ENCODE measurements at places on chromosomes 3 and 15.

- DNase-seq: no peak
These were observed 72.6 kb upstream of the TNFSF10 start for GRCh38 chr3:172595664-172596393.

DNA sequence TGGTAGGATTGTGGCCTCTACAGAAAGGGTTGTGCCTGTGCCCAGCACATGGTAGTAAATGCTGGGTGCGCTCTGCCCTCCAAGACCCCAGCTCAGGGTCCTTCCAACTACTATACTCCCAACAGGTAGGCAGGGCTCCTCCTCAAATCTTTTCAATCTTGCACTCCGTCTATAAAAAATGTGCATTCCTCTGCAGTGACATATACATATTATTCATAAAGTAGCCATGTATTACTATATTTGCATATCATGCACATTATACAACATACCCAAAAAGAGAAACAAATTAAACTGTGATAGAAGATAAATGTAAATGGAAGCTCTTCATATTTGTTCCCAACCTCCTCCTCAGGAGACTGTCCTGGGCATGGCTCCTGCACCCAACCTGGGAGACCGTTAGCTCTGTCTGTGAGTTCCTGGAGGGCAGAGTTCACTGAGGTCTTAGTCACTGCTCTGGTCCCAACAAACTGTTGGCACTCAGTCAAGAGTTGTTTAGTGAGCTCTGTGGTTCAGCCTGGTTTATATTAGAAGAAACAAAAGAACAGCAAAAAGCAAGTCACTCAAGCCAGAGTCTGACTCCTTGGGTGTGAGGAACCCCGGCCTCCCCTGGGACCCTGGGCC, 47.7 kb upstream of the GRIP2 start:
- DNase-seq: no peak

GRCh38 chr15:63900306-63900705, 66.6 kb upstream of the HERC1 start:
- DNase-seq: no peak

DNA sequence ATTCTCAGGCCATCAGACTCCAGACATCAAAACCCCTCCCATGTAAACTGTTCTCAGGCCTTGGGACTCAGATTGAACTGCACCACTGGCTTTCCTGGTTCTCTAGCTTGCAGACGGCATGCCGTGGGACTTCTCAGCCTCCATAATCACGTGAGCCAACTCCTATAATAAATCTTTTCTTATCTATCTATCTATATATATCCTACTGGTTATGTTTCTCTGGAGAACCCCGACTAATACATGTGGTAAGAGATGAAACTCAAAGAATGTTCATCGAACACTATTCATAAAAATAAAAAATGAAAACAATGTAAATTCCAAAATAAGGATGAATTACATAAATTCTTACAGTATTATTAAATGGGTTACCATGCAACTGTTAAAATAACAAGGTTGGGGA, 84.5 kb upstream of the NTRK3 start:
- DNase-seq: no peak

DNA sequence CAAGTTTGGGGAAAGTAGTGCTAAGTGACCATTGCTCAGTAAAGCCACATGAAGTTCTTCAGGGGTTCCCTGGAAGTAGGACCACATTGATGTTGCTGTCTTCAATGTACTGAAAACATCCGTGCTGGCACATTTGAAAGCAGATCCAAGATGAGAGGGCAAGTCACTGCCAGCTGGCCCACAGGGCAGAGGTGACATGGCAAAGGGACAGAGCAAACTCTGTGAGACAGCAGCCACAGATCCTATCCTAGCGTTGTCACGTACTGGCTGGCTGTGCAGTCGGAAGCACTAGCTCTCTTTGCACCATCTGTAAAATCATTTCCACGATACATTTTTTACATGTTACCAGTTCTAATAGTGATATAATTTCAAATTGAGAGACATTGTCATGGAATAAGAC, 13.8 kb downstream of the MUC13 start:
- DNase-seq: no peak

- DNase-seq: no peak
These were observed 502.9 kb downstream of the SHQ1 start for GRCh38 chr3:72345237-72345878.

DNA sequence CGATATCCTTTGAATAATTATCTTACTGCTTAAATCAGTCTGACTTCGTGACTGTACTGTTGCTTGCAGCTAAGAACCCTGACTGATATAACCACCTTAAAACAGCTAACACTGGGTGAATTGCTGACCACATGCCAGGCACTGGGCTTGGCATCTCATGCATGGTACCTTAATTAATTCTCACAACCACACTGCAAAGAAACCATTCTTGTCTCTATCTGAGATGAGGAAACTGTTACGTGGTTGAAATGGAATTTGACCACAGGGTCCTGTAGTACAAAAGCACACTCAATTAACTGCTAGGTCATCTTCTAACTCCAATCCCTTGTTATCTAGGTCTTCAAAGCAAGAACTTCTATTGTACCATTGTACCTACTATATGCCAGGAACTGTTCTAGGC, 92.7 kb upstream of the PRICKLE2 start:
- DNase-seq: no peak

- DNase-seq: no peak
These were observed 48.9 kb downstream of the GLDN start for GRCh38 chr15:51390241-51390965.

DNA sequence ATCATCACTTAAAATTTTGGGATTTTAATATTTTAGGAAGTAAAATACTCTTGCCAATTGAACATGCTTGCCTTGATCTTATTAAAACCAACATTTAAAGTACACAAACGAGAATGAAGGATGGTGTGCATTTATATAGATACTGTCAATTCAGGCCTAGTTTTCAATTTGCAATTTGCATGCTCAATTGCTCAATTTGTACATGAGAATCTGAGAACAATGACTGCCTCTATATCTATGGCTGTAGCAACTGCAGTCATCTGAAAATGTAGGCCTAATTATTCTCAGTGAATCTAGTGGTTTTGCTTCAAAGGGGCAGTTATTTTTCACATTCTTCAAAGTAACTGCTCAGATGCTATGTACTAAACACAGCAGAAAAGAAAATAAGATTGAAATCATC, 18.8 kb downstream of the ZBBX start:
- no peak for DNase-seq

GRCh38 chr3:32292085-32292796, 53.8 kb downstream of the CMTM8 start:
- DNase-seq: no peak

DNA sequence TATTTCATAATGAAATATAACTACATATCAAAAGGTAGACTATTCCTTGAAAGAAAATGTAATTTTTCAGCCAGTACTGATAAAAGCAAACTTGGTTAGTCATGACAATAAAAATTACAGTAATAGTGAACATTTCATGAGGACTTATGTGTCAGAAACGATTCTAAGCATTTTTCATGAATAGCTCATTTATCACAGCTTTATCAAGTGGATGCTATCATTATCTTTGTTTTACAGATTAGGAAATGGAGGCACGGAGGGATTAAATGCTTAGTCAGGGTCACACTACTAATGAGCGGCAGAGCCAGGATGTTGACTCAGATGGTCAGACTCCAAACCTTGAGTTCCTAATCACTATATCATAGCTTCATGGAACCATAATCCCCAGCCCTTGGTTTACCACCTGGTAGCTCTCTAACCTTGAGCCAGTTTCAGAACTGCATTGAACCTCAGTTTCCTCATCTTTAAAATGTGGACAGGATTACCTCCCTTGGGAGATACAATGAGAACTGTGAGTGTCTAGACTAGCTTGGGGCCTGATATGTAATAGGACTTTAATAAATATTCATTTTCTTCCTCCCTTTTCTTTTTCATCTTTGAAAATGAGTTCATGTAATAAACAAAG, 85.4 kb downstream of the TNIK start:
- DNase-seq: no peak

GRCh38 chr3:196047391-196048030, 34.4 kb downstream of the TFRC start:
- DNase-seq: no peak

DNA sequence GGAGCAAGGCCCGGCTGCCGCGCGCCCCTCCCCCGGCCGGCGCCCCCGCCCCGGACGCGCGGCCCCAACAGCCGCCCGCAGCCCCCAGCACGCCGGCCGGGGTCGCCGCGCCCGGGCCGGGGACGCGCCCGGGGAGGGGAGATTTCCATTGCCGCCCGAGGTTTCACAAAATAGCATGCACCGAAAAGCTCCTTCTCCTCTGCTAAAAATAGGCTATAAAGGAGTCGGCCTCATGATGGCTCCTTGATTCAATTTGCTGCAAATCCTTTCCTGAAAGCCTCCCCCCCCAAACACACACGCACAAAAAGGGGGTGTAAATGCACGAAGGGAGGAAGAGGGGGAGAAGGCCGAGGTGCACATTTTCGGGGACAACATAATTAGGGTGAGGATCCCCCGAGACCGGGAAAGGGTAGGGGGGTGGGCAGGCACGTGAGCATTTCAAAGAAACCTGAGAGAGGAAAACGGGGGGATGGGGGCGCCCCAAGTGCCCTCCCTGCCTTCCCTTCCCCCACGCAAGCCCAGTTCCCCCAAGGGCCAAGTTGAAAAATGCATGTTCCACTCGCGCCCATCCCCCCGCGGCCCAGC, 734 bp downstream of the TBL1XR1 start:
- DNase-seq: peak; percentile 10

DNA sequence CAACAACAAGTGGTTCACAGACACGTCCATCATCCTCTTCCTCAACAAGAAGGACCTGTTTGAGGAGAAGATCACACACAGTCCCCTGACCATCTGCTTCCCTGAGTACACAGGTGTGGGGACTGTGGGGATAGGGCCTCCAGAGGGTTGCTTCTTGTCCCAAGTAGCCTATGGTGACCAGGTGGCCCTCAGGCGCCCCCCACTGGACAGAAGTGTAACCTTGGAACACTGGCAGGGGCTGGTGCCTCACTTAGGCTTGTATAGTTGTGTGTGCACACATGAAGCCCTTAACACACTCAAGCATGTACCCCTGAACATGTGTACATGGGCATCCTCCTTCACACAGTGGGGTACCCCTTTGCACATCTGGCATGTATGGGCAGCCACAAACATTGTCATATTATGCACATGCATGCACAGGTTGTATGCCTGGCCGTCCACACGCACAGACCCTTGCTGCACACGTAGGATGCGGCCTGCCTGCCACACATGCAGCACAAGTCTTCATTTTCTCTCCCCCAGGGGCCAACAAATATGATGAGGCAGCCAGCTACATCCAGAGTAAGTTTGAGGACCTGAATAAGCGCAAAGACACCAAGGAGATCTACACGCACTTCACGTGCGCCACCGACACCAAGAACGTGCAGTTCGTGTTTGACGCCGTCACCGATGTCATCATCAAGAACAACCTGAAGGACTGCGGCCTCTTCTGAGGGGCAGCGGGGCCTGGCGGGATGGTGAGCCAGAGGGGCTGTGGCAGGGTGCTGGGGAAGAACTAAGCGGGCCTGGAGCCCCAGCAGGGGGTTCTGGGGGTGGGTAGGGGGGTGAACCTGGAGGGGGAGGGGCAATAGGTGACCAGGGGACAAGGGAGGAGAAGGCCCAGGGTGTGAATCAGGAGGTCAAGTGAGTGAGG, 11.7 kb upstream of the SEMA3B start:
- no peak for DNase-seq

DNA sequence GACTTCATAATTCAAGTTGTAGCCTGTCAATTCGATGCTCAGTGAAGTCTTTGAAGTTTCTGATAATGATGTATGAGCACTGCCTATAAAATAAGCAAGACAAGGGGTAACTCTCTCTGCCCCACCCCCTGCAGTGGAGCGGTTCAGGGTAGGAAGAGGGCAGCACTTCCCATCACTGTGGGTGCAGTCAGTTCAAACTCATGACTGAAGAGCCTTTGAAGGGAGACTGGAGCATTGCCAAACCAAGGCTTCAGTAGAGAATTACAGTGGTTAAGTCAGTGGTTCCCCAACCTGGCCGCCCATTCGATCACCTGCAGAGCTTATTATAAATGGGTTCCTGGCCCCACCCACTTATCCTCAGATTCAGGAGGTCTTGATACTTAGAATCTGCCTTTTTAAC, 190.6 kb downstream of the SHQ1 start:
- no peak for DNase-seq

DNA sequence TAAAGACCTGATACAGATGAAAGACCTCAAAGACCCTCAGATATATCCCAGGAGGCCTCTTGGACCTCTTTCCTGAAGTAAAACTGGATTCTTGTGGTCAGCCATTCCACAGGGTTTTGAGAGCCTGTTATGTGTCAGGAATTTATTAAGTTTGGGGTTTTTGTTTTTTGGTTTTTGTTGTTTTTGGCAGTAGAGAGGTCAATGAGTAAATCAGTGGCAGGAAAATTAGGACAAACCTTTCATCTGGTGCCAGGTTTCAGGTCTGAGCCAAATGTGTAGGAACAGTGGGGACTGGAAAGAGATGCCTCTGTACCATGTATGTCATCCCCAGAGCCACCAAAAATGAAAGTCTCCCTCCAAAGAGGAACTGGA, 520.4 kb upstream of the MDFIC2 start:
- DNase-seq: no peak

DNA sequence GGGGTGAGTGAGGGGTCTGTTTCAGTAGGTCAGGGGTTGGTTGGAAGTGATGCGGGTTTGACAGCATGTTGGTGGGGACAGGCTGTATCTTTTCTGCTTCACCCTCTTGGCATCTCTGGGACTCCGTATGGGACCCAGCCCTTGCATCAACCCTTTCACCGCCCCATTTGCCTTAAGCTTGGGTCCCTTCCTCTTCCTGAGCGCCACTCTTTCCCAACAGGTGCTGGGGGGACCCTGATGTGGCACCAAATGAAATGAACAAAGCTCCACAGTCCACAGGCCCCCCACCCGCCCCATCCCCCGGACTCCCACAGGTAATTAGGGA, 1.1 kb downstream of the EIF4G1 start:
- no peak for DNase-seq

DNA sequence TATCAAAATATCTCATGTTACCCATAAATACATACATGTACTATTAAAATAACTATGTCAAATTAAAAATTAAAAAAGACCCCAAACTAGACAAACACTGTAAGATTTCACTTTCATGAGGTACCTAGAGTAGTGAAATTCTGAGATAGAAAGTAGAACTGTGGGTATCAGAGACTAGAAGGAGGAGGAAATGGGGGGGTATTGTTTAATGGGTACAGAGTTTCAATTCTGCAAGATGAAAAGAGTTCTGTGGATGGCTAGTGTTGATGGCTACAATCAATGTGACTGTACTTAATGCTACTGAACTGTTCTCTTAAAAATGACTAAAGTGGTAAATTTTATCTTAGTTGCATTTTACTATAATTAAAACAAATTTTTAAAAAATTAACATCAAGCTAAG, 36.6 kb downstream of the RFX7 start:
- no peak for DNase-seq

- DNase-seq: no peak
These were observed 63.1 kb downstream of the IFT57 start for GRCh38 chr3:108159105-108159504.

GRCh38 chr15:79004336-79004735, 59.5 kb upstream of the CTSH start:
- no peak for DNase-seq

DNA sequence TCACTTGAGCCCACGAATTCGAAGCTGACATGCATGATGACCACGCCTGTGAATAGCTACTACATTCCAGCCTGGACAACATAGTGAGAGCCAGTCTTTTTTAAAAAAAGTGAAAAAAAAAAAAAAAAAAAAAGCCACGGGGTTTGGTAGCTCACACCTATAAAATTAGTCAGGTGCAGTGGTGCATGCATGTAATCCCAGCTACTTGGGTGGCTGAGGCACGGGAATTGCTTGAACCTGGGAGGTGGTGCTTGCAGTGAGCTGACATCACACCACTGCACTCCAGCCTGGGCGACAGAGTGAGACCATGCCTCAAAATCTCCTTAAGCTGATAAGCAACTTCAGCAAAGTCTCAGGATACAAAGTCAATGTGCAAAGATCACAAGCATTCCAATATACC, 44.4 kb downstream of the CSNK1G1 start:
- DNase-seq: no peak
